CD4-positive, alpha-beta T cell treated with Interleukin-12 subunit alpha and Interleukin-12 subunit beta, for 1 hour (primary cell): ENCODE measurements at places on chromosomes 7 and 10.

DNA sequence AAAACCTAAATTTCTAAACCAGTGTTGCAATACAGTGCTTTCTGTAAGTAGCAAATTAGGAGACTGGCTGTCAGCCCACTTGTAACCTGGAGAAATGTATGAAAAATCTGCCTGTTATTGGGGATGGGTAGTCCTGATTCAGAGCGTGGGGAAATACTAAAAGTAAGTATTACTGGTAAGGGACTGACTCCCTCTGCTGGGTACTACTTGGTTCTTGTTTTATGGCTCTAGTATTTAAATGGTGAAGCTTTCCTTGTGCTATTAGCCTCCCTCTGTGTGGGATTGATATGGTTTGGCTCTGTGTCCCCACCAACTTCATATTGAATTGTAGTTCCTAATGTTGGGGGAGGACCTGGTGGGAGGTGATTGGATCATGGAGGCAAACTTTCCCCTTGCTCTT, 886.1 kb downstream of the SORCS1 start:
- no peak for DNase-seq

- no peak for DNase-seq
Observed at GRCh38 chr10:117677239-117677638, 134.7 kb downstream of the EMX2 start.

GRCh38 chr10:33215154-33215553, 119.3 kb downstream of the NRP1 start:
- DNase-seq, result no peak

DNA sequence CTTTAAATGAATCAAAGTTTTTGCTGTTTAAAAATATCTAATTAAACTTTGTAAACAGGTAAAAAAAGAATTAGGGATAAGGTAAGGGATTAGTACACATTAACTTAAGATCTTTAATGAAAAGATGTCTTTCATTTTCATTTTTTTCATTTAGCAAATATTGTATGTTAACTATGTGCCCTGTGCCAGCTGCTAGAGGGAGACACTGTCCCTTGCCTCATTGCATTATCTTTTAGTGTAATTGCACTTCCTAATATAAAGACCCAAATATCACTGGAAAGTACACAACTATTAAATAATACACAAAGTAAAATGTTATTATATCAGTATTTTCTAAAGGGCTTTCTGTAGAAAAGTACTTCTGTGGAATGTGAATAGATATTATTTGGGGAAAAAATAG, 102.7 kb downstream of the GPR37 start:
- no peak for DNase-seq

- no peak for DNase-seq
Observed at GRCh38 chr7:77281780-77282478, 82.3 kb upstream of the FGL2 start.

GRCh38 chr7:54888067-54888733, 129.2 kb upstream of the SEC61G start:
- DNase-seq, result no peak

DNA sequence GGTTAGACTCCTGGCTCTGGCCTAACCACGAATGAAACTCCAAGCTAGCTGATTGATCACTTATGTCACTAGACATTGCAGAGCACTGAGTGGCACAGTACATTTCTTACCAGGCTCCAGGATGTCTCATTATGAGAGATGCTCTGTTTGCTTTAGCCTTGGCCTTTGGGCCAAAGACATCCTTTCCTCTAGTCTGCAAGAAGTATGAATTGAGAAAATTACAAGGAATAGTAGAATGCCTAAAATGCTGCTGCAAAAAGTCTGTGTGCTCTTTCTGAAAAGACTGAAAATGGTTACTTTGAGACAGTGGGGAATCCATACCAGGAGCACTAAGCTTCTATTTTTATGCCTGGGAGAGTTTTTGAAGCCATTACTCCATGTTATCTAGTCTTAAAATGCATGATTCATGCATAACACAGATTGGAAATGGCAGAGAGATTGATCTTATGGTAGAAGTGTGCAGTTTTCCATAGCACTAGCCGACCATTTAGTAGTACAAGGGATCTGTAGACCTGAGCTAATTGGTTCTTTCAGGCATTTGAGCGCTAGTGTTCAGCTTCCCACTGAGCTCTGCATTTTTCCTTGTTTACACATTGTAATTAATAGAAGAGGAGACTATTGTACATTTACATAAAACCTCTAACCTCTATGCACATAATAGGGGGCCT, 303.8 kb downstream of the PRKG1 start:
- DNase-seq, result no peak

GRCh38 chr10:128095027-128095752, 31.0 kb downstream of the MKI67 start:
- DNase-seq, result peak; percentile 55

DNA sequence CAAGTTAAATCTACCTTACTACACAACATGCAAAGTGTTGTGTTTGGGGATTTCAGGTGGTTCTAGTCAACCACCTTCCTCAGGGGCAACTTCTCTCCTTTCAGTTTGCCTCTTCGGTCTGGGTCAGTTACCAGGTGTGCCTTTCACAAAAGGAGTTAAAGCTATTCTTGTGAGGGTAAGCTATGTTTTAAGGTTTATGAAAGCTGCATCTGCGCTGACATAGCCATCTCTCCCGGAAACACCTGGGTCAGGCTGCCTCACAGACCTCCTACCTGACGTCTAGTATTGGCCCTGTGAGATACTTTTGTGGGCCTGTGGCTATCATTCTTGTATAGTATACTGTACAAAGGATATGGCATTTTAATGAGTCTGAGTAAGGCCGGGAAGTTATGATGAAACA, 67.7 kb upstream of the ITGA8 start:
- DNase-seq, result no peak

DNA sequence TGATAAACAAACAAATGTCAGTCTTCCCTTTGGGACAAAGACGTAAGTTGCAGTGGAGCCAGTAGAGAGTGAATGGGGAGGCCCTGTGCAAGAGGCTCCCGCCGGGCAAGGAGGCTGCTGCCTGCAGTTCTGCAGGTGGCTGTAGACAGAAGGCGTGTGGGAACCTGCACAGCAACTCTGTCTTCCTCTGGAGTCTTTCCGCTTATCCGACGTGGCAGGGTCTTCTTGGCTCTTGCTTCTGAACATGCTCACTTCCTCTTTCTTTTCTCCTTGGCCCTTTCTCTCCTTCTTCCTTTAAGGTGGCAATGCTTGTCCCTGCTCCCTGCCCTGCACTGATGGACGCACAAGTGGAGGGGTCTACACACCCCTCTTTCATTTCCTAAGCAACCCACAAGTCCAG, 122.5 kb downstream of the HIPK2 start:
- DNase-seq, result no peak

DNA sequence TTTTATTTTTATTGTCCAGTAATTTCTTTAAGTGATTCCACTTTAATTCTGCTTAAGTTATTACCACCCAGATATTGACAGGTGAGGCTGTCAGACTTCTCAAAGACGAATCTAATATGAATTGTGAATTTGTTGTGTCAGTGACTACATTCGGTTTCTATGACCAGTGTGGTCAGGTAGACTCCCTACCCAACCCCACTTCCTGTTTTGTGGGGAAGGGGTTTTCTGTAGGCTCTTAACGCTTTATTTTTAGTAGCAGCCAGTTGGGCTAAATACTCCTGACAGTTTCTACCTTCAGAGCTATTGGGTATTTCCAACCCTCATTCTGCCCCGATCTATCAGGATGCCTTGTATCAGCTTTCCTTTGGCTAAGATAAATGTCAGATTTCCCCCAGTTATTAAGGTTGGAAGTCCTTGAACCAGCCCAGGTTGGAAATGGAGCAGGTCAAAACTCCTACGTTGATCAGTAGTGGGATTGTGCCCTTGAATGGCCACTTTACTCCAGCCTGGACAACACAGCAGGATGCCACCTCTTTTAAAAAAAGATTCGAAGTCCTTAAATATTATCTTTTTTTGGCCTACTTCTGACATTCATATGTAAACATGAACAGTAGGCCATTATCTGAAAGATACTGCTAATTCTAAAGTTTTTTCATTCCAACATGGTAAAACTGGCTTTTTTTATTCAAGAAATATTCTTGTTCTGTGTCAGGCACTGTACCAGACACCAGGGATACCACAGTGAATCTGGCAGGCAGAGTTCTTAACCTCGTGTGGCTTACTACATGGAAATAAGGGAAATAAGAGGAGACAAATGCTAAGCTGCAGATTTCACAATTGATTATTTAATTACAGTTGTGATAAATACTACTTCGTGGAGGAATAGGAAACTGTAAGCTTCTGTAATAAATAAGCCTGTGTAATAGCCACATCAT, 133.3 kb upstream of the SAMD8 start:
- peak; percentile 70 for DNase-seq

DNA sequence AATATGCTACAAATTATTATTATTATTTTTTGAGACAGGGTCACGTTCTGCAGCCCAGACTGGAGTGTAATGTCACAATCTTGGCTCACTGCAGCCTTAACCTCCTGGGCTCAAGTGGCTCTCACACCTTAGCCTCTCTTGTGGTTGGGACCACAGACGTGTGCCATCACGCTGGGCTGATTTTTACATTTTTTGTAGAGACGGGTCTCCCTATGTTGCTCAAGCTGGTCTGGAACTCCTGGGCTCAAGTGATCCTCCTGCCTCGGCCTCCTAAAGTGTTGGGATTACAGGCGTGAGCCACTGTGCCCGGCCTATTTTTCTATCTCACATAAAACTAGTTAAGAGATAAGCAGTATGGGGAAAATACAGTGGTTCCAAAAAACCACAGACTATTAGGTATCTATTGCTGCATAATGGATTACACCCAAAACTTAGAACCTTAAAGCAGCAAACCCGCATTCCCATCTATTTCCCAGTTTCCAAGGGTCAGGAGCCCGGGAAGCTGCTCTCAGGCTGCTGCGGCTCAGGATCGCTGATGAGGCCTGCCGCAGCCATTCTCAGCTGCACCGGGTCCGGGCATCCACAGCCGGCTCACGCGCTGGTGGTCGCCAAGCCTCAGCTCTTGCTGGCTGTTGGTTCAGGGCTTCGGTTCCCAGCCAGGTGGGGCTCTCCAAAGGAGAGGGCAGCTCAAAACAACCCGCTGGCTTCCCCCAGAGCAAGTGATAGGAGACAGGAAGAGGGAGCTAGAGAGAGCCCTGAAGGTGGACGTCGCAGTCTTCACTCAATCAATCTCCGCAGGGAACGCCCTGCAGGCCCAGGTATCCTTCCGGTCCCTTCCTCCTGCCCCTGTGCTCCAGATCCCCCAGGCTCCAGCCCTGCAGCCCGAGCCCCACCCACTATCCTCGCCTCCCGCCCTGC, 128.2 kb downstream of the UBE2H start:
- no peak for DNase-seq

DNA sequence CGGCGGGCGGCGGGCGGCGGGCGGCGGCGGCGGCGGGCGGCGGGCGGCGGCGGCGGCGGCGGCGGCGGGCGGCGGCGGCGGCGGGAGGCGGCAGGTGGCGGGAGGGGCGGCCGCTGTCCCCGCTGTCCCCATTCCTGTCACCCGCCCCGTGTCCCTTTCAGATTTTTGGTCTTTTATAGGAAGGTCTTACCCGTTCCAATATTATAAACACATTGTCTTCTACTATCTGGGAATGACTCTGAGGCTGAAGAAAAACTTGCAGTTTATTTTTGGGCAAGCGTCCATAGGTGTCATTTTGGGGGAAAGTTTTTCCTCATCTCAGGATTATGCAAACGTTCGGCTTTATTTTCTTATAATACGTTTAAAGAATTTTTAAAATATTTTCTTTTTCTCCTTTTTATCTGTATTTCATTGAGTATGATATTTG, 578 bp downstream of the ZNF713 start:
- no peak for DNase-seq

DNA sequence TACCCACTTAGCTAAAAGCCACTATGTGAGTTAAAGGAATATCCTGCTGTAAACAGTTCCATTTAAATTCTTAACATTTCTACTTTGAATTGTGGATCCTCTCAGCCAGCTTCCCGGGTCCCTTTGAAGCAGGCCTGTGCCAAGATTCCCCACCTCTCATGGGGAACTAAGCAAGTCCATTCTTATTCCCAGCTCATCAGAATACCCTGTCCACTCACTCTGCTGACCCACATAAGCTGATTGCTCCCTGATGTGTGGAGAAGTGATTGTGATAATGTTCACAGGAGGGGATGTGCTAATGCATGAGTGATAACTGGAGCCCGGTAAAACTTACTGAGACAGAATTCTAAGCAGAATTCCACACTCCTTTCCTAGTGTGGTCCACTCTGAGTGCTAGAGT, 709.7 kb downstream of the CNTNAP2 start:
- DNase-seq, result no peak

DNA sequence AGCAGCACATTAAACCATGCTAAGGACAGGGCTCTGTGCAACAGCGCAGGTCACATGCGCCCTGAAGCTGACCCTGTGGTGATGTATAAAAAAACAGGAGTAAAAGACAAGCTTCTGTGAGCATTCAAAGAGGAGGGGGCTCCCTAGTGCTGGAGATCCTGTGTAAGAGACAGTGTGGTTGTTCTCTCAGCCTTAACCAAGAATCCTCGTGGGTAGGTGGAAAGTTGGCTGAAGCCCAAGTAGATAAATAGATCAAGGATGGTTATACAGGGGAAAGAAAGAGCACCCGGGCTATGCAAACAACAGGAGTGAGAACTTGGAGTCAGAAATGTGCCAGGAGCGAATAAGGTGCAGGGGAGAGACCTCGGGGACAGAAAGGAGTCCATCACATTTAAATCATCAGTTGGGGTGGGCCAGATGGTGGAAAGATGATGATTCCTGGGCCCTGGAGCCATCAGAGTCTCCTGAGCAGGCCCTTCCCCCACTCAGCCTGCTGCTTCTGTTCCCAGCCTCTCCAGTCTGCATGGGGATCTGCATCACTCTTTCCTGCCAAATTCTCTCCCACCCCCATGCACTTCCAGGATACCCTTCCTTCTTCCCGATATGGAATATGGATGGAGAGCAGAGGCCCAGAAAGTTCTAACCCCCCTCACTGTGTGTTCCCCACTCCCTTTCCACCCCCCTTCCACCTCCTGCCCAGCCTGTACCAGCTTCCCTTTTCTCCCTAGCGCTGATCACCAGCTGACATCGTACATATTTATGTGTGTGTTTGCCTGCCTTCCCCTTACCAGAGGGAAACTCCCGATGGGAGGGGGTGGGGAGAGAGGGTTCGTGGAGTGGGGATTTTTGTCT, 78.1 kb upstream of the PRR15 start:
- no peak for DNase-seq

GRCh38 chr10:91682912-91683311, 50.0 kb upstream of the PPP1R3C start:
- DNase-seq, result no peak

- DNase-seq, result no peak
Observed at GRCh38 chr10:34916314-34916713, 101.2 kb upstream of the PARD3 start.

DNA sequence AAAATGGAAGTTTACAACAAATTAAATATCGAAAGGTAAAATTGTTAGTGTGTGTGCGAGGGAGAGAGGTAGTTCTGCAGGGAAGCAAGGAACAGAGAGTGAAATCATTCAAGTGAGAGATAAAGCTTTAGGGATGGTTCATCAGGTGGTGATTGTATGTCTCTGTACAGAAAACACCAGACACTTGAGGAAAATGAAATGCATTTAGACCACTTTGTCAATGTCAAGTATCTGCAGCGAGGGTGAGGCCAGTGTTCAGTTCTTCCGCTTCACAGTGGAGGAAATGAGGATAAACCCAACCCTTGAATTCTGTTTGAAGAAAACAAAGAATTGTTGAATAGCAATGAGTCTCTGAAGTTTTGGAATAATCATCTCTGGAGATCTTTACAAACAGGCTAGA, 14.4 kb upstream of the ITGB1 start:
- no peak for DNase-seq
